ENCODE measurements at places on chromosomes 11 and 22.

- no peak for DNase-seq
Measured at GRCh38 chr11:1570531-1570895, 1.6 kb downstream of the DUSP8 start.

DNA sequence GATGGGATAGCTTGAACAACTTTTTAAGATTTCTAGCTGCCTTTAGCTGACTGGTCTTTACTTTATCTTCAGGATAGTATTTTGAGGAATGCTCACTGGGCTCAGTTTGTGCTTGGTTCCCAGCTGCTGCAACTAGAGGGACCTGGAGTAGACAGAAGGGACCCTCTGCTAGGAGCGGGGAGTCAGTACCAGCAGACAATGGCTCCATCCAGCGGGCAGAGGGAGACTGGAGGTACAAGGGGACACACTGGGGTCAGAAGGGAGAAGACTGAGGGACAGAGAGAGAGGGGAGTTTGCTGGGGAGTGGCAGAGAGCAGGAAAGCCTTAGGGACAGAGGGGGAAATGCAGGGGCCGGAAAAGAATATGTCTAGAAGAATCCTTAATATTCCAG is 22.0 kb upstream of the ACER3 start:
- DNase-seq = no peak

GRCh38 chr11:120547811-120548681 is 36.5 kb downstream of the GRIK4 start:
- peak; percentile 91 for DNase-seq

DNA sequence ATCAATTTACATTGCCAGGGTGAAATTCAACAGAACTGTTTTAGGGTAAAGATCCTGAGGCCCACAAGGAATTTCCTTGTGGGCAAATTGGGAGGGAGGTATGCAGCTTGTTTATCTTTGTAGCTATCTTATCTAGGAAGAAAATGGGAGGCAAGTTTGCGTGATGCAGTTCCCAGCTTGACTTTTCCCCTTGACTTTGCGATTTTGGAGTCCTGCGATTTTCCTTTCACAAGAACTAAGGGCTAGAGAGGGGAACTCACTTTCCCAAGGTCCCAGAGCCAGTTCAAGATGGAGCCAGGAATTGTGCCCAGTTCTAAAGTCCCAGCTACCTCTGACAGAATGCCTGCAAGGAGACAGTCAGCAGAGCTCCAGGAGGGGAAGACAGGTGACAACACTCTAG is 30.7 kb downstream of the RIBC2 start:
- DNase-seq = no peak

DNA sequence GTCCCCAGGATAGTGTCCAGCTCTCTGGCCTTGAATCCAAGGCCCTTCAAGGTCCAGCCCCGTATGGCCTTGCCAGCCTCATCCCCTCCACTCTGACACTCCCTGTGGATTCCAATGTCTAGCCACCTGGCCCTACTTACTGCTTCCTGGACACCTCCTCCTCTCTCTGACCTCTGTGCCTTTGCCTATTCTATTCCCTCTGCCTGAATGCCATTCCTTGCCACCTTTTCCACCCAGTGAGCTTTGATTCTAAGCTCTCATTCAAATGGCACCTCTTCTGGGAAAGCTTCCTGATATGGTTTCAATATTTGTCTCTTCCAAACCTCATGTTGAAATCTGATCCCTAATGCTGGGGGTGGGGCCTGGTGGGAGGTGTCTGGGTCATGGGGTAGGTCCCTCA is 31.9 kb upstream of the TTLL12 start:
- no peak for DNase-seq

DNA sequence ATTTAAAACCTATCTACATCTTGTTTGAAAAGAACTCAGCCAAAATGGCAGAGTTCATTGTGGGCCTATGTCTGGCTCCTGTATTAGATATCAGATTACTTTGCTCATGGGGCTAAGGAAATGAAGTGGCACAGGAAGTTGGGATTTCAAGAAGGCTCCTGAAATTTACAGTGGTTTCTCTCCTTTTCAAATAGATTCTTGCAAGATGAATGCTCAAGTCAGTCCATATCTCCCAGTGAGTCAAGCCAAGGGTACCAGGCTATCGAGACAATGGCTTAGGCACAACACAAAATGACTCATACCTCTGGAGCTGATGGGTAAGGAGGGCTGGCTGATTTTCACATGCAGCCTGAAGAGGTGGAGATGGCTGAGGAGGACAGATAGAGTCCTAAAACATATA is 24.1 kb upstream of the APOA1 start:
- no peak for DNase-seq

- no peak for DNase-seq
Measured at GRCh38 chr11:65743681-65744025, 23.1 kb upstream of the RNASEH2C start.

- no peak for DNase-seq
Measured at GRCh38 chr11:63882555-63883242, 34.3 kb downstream of the RCOR2 start.

- no peak for DNase-seq
Measured at GRCh38 chr22:44592126-44592823, 94.2 kb upstream of the RTL6 start.

GRCh38 chr11:46335890-46336562 is 11.2 kb upstream of the DGKZ start:
- no peak for DNase-seq

GRCh38 chr11:8019314-8020243 is 32.4 kb downstream of the EIF3F start:
- no peak for DNase-seq

DNA sequence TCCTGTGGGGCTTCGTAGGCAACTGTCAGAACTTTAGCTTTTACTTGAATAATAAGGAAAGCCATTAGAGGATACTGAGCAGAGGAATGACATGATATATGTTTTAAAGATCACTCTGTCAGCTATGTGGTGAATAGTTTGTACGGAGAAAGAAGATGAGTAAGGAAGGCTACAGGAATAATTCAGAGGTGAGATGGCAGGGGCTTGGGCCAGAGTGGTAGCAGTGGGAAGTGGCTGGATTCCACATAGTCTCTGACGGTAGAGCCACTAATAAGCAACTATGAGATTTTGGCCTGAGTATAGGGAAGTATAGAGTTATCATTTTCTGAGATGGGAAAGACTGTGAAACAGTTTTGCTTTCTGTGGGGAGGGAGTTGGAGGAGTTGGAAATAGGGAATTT is 93.9 kb upstream of the MTMR2 start:
- DNase-seq = no peak

DNA sequence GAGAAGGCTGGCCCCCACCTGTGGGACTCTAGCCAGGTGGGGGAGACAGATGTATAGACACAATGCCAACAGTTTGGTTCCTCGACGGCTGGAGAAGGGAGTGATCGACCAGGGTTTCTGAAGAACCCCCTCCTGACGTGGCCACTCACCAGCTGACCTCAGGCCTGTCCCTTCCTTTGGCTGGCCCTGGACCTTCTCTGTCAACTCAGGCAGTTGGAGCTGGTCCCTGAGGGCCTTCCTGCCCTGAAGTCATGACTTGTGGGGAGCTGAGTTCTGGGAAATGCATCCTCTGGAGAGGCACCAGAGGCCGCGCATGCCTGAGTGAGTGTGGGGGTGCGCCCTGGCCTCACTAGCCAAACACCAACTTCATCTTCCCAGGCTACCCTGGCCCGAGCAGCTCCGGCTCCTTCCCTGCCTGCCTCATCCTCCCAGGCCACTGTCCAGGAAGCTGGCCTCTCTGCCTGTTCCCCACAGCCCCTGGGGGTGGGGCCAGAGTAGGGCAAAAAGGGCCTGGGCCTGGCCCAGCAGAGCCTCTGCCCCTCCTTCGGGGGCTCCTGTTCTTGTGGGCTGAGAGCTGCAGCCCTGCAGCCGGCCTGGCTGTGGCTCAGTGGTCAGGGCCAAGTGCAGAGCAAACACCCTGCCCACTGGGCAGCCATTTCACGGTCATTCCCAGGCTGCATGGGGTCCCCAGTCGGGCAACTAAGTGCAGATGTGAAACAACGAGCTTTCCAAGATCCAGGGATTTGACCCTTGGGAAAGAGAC is 23.6 kb downstream of the TXN2 start:
- DNase-seq = peak; percentile 84

DNA sequence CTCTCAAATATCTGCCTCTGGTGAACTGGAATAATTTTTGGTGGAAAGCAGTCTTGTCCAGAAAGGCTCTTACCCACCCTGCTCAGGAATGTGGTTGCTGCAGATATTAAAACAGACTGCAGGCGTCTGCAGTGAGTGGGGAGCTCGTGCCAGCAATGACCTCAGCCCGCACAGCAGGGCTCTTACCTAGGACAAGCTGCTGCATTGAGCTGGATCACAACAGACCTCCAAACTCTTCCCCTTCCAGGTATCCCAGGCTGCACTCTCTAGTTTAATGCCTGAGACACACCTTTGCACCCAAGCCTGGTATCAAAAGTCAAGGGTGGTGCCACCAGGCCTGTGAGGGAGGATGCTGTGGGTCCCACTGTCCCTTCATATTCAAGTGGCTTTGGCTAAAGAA is 69.7 kb upstream of the CDON start:
- no peak for DNase-seq

DNA sequence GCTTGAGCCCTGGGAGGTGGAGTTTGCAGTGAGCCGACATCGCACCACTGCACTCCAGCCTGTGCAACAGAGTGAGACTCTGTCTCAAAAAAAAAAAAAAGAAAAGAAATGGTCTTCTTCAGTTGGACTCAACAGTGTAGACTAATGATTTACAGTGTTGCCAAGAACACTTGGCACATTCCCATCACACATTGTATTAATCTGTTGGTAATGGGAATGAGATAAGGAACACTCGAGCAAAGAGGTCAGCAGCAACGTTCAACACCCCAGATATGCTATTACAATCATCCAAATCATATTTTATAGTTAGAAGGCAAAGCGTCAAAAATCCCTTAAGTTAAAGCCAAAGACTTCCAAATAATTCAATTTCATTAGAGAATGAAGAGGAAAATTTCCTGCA is 14.5 kb downstream of the CDON start:
- no peak for DNase-seq

GRCh38 chr11:77203901-77204753 is 76.1 kb downstream of the MYO7A start:
- no peak for DNase-seq

GRCh38 chr22:42883121-42883520 is 26.0 kb upstream of the ARFGAP3 start:
- no peak for DNase-seq

DNA sequence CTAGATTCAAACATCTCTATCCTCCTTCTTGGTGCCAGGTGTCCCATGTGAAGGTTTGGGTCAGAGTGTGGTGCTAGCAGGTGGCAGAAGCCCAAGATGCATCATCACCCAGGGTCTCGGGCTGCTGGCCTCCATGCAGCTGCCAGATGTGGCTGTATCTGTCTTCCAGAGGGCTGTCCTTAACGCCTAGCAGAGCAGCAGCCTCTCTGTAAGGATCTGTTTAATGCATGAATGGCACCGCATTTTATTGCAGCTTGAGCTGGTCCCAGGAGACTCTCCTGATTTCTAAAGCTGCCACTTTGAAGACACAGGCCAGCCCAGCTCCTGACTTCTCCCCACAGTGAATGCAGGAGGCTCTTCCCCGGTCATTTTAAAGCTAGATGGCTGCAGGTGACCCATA is 26.3 kb downstream of the SLC1A2 start:
- no peak for DNase-seq

DNA sequence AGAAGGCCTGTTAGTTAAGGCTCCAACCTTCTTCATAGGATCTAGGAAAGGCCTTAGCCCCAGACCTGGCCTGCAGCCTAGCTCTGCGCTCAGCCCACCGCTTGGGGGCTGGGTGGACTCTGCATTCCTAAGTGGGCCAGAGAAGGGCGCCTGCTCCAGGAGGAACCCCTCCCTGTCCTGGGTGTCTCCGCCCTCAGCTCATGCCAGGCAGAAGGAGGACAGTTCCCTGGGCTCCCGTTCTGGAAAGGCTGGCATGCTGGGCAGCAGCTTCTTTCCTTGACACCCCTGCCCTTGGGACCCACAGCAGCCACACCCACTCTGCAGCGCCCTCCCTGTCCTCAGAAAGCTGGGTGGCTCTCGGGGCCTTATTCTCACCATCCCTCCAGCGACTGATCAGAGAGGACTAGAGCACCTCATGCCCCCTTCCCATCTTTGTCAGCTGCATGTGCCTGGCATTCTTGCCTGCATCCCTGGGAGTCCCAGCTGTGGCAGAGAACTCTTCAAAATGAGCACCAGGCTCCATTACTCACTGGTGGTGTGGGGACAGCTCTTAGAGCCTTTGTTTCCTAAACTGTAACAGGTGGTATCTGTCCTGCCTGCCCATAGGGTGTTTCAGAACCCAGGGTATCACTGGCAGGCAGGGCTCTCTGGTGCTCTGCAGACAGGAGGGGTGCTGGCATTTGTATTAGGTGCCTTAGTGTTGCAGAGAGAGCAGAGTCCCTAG is 20.3 kb upstream of the MYRF start:
- no peak for DNase-seq

DNA sequence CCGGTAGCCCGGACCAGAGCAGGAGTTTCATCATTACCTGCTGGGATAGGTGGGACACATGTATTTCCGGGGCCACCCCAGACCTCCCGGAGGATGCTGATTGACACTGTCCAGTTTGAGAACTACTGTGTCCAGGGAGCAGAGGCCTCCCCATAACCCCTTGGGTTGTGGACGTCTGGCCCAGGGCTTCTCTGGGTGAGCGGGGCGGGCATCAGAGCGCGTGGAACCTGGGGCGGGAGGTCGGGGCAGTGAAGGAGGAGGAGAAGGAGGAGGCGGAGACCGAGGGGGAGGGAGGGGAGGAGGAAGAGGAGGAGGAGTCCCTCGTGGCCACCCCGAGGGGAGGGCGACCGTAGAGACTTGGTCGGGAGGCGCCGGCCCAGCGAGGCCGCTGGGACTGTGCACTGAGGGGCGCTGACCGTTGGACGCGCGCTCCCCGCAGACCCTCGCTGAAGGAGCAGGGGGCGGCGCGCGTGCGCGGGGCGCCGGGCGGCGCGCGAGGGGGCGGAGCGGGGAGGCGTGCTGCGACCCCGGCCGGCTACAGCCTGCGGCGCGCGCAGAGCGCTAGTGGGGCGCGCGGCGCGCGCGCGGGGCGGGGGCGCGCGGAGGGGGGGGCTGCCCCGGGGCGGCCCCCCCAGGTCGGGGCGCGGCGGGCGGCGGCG is at the start of gene GRK3:
Gene GRK3, plus strand, starts transcription at position 356 of the 659 bp plus-strand sequence. CDS start 366 bp downstream, outside the sequence.
- peak; percentile 87 for DNase-seq

DNA sequence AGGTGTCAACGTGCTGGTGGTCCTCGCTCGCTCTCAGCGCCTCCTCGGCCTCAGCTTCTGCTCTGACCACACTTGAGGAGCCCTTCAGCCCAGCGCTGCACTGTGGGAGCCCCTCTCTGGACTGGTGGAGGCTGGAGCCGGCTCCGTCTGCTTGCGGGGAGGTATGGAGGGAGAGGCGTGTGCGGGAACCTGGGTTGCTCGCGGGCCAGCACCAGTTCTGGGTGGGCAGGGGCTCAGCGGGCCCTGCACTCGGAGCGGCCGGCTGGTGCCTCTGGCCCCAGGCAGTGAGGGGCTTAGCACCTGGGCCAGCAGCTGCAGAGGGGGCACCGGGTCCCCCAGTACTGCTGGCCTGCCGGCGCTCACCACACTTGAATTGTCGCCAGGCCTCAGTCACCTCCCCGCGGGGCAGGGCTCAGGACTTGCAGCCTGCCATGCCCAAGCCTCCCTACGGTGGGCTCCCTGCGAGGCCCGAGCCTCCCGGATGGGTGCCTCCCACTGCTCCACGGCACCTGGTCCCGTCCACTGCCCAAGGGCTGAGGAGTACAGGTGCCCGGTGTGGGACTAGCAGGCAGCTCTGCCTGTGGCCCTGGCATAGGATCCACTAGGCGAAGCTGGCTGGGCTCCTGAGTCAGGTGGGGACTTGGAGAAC is 7.6 kb upstream of the CYP2D6 start:
- DNase-seq = no peak

GRCh38 chr11:26867286-26867685 is 126.6 kb upstream of the FIBIN start:
- DNase-seq = no peak

GRCh38 chr11:45470794-45471167 is 184.6 kb upstream of the SYT13 start:
- no peak for DNase-seq
